ENCODE measurements at places on chromosomes 11 and 22.

DNA sequence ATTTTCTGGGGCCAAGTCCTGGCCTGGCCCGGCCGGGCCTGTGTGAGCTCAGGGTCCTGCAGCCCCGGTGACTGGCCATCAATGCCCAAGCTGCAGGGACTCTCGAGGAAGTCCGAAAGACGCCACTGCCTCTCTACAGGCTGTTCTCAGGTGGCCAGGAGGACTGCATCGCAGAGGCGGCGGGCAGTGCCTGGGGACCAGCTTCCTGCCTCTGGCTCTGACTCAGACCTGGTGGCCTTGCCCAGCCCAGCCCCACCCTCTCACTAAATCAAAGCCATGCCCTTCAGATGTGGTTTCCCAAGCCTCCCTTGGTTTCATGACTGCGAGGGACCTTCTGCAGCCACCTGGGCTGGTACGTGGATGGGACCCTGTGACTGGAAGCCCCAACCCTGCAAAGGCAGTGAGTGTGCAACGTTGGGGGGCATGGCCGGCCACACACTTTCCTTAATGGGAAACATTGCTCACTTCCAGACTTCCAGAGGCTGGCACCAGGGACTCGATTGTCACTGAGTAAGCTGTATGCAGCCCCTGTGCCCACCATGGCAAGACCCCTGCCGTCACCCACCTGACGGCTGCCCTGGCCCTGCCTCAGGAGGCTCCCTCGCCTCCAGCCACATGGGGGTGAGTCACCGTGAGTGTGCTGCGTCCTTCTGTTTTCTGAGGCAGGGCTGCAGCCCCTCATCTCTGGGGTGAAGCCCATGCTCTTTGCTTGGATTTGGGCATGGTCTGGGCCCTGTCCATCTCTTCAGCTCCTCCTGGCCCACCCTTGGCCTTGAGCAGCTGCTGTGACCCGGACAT, 6.0 kb upstream of the FGF3 start:
- no peak for DNase-seq

DNA sequence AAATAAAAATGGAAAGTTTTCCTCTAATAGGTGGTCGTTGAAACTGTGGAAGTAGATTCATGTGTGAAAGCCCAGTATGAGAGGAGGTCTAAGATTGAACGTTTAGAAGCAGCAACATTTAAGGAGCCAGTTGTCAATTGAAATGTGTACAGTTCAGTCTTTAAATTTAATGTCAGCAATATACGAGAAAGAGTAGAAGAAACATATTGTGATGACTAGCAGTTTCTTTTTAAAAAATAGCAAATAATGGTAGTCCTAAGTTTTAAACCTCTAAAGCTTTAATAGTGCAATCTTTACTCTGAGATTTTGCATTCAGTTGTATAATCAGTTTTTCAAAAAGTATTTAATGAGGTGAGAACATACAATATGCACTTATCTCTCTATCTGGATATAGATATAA, 44.9 kb downstream of the TMEM135 start:
- no peak for DNase-seq

GRCh38 chr11:74004046-74004695, 4.7 kb downstream of the UCP3 start:
- no peak for DNase-seq

DNA sequence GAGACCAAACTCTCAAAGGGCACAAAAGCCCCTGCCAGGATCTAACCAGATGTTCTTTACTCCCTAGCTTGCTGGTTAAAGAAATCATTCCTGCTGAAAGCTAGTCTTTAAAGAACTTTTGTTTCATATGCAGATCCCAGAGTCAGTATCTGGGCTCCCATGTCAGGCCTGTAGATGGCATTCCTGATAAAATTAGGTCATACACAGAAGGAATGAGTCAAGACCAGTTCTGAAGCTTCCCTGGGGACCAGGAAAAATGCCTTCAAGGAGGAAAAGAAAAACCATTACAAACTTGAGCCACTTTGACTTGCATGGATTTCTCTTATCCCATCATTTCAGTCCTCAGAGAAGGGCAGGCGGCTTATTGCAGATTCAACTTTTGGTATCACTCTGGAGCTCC, 5.9 kb downstream of the DBX1 start:
- DNase-seq: no peak

- DNase-seq: no peak
These were observed 25.2 kb downstream of the CLMP start for GRCh38 chr11:123169821-123170220.

DNA sequence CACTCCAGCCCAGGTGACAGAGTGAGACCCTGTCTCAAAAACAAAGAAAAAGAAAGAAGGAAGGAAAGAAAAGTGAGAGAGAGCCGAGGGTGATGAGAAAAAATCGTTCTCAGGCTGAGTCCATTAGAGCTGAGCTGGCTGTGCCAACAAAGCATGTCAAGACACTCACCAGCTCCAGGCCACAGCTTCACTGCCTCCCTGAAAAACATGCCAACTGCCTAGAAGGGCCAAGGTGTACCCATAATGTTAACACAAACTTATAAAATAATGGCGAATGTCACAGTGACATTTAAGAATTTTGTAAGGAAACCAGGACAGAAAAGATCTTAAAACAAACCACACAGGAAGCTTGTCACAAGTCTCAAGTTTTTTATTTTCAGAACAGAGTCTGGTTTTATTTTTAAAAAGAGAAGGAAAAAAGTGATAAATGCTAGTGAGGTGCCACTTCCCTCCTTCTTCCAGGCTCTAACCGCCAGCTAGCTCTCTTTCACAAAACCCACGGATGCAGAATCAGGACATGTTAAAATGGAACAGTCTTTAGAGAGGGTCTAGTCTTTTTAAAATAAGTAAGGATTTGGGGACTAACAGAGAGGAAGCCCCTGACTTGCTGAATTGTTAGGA, 5.1 kb downstream of the TMEM121B start:
- peak; percentile 34 for DNase-seq

GRCh38 chr11:46272816-46273427, 4.5 kb upstream of the CREB3L1 start:
- DNase-seq: no peak

DNA sequence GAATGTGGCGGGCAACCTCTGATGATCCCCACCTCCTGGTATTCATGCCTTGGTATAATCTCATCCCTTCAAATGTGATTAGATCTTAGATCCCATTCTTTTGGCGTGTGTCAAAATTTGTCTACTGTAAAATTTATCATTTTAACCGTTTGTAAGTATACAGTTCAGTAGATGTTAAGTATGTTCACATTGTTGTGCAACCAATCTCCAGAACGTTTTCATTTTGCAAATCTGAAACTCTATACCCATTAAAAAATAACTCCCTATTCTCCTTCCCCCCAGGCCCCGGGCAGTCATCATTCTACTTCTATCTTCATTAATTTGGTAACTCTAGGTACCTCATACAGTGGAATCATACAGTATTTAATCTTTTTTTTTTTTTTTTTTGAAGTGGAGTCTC, 159.0 kb downstream of the LDLRAD3 start:
- DNase-seq: no peak

DNA sequence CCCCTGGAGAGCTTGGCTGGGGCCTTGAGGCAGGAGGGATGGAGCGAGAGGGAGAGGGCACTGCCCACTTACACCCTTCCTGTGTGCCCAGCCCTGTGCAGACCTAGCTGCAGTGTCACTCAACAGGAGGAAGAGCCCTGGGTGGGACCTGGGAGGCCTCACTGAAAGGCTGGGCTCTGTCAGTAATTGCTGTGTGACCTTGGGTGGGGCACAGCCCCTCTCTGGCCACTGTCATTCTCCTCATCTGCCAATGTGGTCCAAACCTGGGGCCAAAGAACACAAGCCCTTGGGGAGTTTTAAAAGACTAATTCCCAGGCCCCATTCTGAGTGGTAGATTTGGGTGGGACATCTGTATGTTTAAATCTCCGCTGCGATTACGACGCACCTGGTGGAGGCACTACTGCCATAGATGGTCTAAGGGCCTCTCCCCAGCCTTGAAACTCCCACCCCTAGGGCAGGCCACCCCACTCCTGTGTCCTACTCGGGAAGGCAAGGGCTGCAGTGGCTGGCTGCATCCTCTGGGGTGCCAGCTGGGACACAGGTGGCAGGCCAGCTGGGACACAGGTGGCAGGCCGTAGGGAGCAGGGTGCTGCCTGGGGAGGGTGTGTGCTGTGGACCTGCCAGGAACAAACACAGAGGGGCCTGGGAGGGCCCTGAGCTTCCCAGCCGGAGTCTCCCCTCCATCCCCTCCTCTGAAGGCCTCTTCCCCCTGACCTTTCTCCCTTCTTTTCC, 12.3 kb upstream of the SOX10 start:
- no peak for DNase-seq

DNA sequence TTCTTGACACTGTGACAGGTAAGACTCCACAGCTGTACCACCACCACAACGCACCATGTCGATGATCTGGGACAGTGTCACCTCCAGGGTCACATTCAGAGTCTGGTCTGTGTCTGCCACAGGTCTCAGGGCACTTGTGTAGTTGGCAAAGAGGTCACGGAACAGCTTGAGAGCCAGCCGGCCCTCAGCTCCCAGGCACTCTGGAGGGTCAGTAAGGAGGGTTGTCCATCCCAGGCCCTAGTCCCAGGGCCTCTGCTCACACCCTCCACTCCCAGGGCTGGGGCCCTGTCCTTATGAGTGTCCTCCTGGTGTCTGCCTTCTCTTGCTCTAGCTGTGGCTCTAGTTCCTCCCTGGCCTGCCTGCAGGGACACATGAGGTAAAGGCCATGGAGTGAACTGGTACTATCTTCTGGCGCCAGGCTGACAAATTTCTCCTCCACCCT, 1.4 kb downstream of the CHRNA10 start:
- no peak for DNase-seq

GRCh38 chr11:60801194-60801593, 16.1 kb downstream of the MS4A10 start:
- no peak for DNase-seq

GRCh38 chr11:74849525-74850391, 99.1 kb downstream of the XRRA1 start:
- DNase-seq: no peak

DNA sequence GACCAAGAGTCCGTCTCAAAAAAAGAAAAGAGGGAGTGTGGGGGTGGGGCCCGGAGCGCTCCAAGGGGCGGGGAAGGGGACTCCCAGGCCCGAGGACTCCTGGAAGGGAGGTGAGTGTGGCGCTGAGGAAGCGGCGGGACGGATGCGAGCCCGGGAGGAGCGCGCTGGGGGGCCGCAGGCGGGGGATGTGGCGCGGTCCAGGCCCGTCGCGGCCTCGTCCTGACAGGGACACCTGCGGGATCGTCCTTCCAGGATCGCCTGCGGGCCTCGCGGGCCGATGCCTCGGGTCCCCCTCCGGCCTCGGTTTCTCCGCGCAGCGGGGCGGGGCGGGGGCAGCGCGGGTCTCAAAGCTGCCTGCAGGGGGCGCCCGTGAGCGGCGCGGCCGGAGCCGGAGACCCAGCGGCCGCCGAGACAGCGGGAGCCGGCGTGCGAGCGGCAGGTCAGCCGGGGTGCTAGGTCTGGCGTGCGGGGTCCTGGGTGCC, 3.8 kb upstream of the ADORA2A start:
- DNase-seq: peak; percentile 59

GRCh38 chr11:73995247-73995646, 12.6 kb upstream of the UCP2 start:
- DNase-seq: peak; percentile 69

DNA sequence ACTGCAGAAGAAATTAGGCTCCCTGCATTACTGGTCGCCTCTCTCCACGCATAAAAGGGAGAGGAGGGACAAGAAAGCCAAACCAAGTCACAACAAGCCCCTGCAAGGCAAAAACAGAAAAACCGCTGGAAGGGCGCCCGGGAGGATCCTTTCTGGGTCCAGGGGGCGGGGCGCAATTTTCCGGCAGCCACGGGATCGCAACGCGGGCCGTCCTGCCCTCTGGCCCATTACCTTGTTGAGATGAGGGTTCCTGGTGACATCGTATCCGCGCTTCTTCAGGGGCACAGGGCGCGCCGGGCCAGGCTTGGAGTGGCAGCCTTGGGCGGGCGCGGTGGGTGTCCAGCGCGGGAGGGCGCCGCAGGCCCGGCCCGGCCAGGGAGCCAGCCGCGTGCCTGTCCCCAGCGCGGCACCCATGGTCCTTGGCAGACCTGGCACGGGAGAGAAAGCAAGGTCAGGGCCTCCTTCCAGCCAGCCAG, 847 bp downstream of the ME3 start:
- peak; percentile 68 for DNase-seq

- DNase-seq: peak; percentile 20
These were observed 15.5 kb downstream of the EFCAB6 start for GRCh38 chr22:43796567-43796966.

DNA sequence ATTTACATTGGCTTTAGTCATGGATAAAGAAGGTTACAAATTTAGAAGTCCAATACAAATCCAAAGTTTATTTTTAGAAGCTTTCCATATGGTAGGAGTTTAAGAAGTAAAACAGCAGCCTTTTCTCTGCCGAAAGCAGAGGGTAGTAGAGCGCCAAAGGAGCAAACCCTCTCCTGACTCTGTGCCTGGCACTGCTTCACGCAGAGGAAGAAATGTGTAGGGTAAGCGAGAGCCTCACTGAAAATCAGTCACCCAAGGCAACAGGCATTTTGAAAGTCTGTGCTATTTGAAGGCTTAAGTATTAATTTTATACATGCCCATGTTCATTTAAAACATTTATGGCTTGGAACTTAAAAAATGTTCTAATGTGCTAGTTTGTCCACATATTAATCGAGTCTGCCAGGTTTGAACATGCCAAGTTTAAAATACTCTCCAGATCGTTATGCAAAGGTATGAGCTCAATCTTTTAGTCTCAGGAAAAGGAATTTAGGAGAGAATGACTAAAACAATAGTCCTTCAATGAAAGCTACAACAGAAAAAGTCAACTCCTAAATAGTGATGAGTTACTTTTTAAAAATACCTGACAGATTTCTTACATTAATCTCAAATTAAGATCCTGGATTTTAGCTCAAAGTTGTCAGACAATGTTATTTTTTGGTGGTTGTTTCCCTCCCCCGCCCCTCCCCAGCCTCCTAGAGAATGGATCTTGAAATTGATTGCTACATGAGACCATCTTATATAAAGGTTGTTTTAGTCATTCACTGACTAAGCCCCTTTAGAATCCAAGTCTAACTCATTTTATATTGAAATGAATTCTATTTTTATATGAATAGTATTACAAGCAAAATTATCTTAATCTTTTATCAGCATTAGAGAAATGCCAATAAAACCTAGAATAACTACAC, 38.7 kb downstream of the MRTFA start:
- no peak for DNase-seq

GRCh38 chr11:2211113-2211971, 39.7 kb upstream of the TH start:
- no peak for DNase-seq

- no peak for DNase-seq
These were observed 30.3 kb downstream of the SLC22A6 start for GRCh38 chr11:62954478-62954877.

GRCh38 chr22:17891481-17892167, 117.4 kb upstream of the BID start:
- no peak for DNase-seq

GRCh38 chr22:32922186-32922585, 120.7 kb downstream of the TIMP3 start:
- DNase-seq: no peak

DNA sequence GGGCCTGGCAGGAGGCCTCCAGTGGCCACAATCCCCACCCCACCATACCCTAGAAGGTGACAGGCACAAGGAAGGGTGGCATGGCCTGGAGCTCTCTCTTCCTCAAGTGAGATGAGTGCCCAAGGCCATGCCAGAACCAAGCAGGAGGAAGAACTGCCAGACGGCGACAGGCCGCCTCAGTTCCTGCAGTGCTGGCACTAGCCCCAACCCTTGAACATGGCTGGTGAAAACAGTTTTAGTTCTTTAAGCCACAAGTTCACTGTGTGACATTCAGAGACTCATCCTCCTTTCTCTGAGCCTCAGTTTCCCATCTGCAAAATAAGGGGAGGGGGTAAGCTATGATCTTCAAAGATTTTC, 9.8 kb downstream of the CHRDL2 start:
- no peak for DNase-seq

GRCh38 chr22:41301085-41302020, at the start of gene ZC3H7B:
Gene ZC3H7B, plus strand, starts transcription at chr22:41301525. Its CDS starts 19,136 bp downstream, at chr22:41320661.
- DNase-seq: peak; percentile 94

Measured in hematopoietic multipotent progenitor cell treated with erythropoietin and hydrocortisone succinate and interleukin-3 and kit ligand, for 4 days (in vitro differentiated cells).